ENCODE measurements at places on chromosomes 13 and 19.

DNA sequence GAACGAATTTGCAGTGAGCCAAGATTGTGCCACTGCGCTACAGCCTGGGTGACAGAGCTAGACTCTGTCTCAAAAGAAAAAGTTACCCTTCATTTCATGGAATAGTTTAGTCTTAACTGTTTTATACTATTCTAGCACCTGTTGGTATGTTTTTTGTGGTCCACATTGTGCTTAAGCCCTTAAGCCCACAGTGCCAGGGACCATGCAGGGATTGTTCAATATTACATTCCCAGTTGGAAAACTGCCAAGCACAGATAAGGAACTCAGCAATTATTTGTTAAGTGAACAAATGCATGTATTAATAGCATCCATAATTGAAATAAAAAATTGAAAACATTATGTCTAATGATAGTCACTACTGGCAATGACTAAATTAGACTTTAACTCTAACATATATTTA lies 193.5 kb downstream of the PCDH17 start:
- DNase-seq, result no peak

GRCh38 chr13:67120872-67121531 lies 109.1 kb downstream of the PCDH9 start:
- DNase-seq, result no peak

GRCh38 chr13:103031332-103031873 lies 34.8 kb downstream of the SLC10A2 start:
- no peak for DNase-seq

DNA sequence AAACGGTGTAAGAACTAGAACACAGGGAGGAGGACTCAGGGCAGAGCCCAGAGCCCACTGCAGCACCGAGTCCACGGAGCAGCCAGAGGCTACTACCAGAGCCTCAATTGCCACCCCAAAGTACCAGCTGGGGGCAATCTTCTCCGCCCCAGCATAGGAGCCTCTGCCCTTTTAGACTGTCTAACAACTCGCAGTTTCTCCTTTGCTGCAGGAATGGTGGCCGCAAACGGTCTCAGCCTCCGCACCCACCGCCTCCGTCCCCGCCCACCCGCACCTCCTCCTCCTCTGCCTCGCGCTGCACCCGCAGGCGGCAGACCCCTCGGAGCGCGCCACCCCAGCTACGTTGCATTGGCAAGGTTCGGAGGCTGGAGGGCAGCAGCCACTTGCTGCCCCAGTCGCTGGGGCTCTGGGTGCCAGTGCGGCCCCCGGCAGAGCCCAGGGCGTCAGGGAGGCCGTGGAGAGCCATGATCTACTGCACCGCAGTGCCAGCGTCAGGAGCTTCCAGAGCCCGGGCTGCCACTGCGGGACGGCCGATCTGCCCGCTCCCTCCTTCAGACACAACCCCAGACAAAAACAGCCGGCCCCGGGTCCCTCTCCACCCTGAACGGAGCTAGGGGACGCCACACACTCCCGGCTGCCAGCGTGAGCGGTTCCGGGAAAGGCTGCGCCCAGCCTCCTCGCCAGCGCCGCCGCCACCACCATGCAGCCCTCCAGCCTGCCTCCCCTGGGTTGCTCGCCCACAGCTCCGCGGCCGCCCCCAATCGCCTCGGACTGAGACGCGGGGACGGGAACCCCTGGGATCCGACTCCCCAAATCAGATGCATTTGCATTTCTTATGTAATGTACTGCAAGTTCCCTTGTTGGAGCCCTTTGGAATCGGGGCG lies 1.8 kb downstream of the FGF14 start:
- DNase-seq, result no peak

DNA sequence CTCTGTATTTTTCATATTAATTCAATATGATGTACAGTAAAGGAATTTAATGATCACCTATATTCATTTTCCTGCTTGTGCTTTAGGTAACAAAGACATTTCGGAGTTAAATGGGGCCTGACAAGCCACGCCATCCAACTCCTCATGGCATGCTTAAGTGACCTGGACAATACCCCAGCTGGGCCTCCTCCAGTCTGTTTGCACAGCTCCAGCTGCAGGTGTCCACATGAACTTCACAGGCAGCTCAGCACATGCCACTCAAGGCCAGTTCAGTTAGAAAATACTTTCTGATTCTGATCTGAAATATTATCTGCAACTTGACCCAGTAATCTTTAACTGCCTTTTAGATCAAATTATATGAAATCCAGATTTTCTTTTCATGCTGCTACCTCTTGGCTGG lies 89.6 kb upstream of the SLC15A1 start:
- peak; percentile 83 for DNase-seq

- DNase-seq, result no peak
Measured at GRCh38 chr13:109719962-109720646, 66.3 kb downstream of the IRS2 start.

DNA sequence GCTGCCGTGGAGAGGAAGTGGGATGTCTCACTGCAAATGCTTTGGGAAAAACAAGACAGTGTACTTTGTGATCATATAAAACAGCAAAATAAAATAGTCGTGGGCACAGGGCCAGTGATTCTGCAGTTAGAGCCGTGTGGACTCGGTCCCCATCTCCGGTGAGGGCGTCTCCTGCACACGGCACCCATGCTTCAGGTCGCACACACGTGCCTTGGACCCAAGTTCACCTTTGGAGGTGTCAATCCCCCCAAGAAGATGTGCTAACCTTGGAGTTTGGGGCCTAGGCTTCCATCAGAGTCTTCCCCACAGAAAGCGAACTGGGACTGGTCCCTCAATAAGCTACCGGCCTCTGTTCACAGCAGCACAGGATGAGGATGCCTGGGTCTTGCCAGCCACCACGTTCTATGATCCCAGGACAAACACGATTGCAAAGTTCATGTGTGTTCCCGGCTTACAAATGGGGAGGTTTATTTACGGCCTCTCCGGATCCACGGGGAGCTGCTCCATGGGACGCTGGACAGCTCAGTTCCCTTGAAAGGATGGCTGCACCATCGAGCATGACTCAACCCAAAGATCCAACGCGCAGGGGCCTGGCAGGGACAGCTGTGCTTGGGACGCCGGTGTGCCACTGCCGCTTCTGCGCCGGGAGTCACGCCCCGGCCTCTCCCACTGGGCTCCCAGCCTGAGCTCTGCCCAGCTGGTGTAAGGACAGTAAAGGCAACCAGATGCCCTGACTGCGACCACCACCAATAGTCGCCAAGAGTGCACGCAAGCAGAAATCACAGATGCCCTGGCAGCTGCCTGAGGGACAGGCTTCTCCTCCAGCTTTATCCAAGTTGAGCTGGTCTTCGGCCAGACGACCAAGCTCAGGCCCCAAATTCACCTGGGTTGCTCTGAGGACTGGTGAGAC lies 8.6 kb downstream of the GAS6 start:
- no peak for DNase-seq

DNA sequence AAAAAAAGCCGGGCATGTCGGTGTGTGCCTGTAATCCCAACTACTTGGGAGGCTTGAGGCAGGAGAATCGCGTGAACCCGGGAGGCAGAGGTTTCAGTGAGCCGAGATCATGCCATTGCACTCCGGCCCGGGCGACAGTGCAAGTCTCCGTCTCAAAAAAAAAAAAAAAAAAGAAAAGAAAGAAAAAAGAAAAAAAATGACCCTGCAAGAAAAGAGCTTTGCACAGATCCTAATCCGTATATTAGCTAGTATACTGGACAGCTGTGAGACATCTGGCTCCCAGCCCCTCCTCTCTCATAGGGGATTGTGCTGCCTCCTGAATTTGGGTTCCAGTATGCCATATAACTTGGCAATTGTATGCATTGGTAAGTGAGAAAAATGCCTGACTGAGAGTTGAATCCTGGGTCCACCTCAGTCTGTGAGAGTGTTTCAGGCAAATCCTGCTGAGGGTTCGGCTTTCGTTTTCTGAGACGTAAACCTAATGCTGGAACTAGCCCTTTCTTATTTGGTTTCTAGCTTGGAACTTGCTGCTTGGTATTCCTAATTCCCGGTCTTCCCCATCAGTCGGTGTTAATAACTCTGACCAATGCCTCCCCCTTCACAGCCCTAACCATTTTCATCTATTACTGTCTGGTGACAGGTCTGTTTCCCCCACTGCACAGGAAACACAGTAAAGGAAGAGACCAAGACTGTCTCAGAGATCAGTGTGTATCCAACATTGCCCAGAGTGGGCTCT lies 1.3 kb upstream of the AKT2 start:
- no peak for DNase-seq

DNA sequence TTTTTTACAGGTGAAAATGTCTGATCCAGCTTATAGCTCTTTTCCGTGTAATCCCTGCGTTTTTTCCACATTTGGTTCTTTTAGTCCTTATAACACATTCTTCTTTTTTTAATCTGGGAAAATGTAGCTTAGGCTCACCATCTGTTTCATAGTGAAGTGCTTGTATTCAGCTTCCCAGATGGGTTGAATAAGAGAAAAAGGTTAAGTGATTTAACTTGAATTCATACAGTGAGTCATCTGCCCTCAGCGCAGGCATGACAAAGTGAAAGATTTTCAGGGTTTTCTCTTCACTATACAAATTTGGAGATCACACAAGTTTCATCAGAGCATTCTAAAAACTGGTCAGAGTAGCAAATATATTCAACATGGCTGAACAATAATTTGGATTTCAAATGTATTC lies 224.8 kb downstream of the SPRY2 start:
- no peak for DNase-seq

GRCh38 chr13:21481359-21481758 lies 22.3 kb upstream of the ZDHHC20 start:
- DNase-seq, result no peak

DNA sequence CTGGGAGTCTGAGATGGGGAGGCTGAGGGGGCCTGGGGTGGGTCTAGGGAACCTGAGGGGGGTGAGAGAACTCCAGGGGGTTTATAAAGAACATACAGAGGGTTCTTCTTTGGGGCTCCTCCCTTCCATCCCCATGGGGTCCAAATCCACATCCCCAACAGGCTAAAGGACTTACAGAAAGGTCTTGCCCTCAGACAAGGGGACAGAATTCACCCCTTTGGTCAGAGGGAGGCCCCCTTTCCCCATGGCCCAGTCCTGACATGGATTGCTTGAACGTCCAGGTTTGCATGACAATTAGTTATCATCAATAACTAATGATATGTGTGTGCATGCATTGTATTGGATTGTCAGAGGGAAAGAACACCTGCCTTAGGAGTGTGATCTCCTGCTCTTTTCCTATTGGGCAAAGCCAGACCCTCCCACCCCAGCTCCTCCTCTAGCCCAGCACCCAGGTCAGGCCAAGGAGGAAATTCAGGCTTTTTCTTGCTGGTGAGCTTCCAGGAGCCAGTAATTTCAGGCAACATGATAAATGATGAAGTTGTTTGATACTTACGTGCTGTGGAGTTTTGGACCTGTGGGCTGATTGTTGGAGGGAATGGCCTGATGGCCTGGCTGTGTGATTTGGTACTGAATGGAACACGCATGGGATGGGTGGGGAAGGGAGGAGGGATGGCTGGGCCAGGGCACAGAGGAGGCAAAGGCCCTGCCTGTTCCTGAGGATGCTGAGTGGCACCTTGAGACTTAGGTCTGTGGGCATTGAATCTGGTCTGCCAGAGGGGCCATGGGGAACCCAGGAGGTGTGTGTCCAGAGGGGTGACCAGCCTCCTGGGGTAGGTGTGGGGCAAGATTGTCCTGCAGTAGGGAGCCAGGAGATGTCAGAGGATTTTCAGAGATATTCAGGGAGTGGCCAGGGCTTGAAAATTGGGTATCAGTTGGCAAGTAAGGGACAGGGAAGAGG lies 1.1 kb downstream of the KLHL26 start:
- DNase-seq, result no peak

DNA sequence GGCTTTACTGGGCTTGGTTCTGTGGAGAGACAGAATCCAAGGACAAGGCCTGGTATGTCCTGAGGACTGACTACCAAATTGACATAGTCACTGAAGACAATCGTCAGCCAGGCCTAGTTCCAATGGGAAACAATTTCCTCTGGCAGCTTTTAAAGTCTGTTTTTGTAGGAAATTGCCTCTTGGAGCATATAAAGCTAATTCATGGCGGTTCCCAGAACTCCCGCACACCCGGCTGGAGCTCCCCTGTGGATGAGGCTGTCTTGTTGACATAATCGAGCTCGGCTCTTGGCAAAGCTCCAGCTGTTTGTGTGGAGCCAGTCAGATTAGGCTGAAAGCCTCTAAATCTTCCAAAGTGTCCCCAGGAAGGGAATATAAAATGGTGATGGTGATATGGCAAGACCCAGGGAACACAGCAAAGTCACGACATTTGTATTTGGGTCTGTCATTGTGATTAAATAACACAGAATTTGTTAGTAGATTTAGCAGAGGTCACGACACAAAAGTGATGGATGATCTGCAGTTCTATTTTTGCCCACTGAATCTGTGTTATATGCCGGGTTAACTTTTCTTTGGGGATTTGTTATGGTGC lies 395.0 kb downstream of the PCDH9 start:
- peak; percentile 76 for DNase-seq

GRCh38 chr19:49491804-49492572 lies 4.2 kb upstream of the RPS11 start:
- no peak for DNase-seq

DNA sequence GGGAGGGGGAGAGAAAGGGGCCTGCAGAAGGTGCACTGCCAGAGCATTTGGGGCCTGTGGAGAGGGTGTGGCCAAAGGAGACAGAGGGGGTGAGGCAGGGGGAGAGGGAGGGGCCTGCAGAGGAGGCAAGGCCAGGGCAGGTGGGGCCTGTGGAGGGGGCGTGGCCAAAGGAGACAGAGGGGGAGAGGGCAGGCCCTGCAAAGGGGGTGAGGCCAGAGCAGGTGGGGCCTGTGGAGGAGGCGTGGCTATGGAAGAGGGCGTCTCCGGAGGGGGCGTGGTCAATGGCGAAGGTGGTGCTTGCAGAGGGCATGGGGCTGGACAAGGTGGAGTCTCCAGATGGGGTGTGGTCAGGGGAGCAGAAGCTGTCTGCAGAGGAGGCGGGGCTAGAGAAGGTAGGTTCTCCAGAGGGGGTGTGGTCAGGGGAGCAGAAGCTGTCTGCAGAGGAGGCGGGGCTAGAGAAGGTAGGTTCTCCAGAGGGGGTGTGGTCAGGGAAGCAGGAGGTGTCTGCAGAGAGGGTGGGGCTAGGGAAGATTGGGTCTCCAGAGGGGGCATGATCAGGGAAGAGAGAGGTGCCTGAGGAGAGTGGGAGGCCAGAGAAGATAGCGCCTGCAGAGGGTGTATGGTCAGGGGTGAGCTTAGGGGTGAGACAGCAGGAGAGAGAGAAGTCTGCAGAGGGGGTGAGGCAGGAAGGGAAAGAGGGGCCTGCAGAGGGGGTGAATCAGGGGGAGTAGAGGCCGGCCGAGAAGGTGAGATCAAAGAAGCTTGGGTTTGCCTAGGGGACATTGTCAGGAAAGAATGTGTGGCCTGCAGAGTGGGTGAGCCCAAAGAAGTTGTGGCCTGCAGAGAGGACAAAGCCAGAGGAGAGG lies 3.4 kb downstream of the PRR36 start:
- DNase-seq, result no peak

DNA sequence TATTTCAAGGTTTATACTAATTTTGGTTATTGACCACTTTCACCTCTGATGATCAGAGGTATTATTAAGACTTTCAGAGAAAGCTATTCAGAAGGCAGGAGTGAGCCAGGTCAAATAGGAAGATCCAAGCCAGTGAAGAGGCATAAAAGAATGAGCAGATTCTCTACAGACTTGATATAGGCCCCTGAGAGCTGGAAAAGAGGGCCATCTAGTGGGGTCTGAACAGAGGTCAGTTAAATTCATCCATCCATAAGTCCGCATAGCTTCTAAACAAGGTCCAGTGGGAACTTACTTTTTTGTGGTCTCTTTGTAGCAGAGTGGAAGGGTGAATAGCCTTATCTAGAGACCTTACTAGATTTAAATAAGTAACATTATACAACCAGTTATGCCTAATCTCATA lies 126.6 kb upstream of the UFM1 start:
- no peak for DNase-seq

GRCh38 chr13:80436571-80437169 lies 95.7 kb upstream of the SPRY2 start:
- DNase-seq, result no peak
